ENCODE measurements at places on chromosomes 2 and 18.

GRCh38 chr2:4144731-4145130 is 441.4 kb downstream of the DCDC2C start:
- no peak for DNase-seq

GRCh38 chr18:24021505-24021904 is 7.0 kb downstream of the TTC39C start:
- DNase-seq, result no peak

DNA sequence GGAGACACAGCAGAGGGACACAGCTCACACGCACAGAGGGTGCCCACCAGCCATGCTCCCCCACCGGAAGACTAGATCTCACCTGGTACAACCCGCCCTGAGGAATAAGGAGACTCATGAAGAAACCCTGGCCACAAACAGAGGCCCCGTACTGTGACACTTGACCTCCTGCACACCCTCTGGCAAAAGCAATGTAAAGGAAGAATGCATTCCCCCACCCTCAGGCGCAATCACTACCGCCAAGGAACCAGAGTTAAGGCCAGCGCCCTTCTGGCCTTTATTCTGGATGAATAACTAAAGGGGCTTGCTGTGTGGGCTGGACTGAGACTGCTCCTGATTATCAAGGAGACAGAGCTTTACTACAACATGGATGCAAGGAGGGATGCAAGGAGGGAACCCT is 509.2 kb upstream of the SPHKAP start:
- no peak for DNase-seq

- peak; percentile 66 for DNase-seq
These were observed 103.6 kb upstream of the AGAP1 start for GRCh38 chr2:235390108-235390815.

- no peak for DNase-seq
These were observed 1583.4 kb upstream of the PIK3C3 start for GRCh38 chr18:40371673-40372072.

GRCh38 chr2:57796527-57796926 is 250.1 kb upstream of the VRK2 start:
- DNase-seq, result no peak

GRCh38 chr2:85405201-85406059 is 4.7 kb downstream of the CAPG start:
- DNase-seq, result peak; percentile 46

GRCh38 chr2:65076345-65076710 is 20.1 kb downstream of the CEP68 start:
- no peak for DNase-seq

DNA sequence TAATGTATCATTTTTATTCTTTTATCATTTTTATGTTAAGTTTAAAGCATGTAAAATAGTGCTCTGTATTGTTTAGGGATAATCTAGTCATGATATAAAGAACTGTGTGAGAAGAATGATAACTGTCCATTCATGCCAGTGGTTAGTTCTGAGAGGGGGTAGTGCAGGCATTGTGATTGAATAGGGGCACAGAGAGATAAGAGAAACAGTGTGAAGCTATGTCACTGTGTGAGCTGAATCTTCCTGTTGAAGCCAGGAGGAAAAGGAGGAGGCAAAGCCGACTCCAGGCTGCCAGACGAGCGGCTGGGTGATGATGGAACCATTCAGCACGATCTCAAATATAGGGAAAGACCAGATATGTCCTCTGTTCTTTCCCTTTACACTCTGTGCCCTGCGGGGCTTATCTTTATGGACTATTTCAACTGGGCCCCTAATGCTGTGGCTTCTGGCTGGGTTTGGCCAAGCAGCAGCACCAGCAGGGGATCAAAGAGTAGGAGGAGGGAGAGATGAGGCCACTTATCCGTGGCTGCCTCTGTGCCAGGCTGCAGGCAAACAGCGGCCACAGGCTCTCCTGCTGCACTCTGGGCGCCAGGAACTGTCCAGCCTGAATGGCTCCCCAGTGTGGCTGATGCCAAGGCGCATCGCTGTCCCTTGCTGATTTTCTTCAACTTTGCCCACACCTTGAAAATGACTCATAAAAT is 128.0 kb downstream of the SPP2 start:
- peak; percentile 14 for DNase-seq

- DNase-seq, result no peak
These were observed 57.7 kb downstream of the CIB4 start for GRCh38 chr2:26583381-26583911.

GRCh38 chr18:49701190-49701589 is 112.1 kb downstream of the ACAA2 start:
- no peak for DNase-seq

DNA sequence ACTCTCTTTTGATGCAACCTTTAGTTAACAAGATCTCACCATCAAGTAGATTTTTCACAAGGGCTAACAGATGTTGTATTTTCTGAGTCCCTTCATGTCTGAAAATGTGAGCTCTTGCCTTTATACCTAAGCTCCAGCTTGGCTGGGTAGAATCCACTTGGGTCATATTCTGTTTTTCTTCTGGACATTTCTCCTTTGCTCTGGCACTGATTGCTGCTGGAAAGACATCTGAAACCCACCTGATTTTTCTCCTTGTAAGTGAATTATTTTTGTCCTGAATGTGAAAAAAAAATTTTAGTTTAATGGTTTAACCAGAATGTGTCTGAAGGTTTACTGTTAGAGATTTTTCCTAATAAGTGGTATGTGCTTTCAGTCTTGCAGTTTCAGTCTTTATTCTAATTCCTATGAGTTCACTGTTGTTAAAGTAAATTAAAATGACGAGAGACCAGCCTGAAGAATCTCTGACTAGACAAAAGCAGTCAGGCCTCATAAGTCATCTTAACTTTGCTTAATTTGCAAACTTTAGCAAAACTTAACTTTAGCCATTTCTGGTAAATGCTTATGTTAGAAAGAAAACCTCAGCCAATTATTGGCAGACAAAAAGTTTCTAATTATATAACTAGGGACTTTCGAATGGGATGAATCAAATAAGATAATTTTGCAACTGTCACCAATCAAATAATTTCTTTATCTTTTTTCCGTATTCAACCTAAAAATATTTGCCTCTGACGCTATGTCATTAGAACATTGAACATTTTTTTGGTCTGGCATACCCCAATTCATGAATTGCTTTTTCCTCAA is 70.8 kb downstream of the ACAA2 start:
- DNase-seq, result no peak

GRCh38 chr18:3902676-3903075 is 452.7 kb downstream of the TGIF1 start:
- DNase-seq, result no peak

GRCh38 chr2:236343400-236344161 is 79.4 kb upstream of the ASB18 start:
- DNase-seq, result peak; percentile 78

DNA sequence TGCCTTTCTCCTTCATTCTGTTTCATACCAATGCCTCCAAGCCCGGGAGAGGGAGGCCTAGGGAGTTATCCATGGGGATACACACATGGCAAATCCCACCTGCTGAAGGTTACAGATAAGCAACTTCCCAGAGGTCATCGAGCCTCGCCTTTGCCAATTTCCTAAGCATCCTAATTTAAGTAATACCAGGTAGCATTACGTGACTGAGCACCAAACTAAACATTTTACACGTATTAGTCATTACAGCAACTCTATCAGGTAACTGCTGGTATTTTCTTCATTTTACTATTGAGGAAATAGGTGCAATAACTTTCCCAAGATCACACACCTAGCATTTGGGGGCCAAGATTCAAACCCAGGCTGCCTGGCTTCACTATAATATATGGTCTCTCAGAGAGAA is 30.1 kb upstream of the BZW1 start:
- DNase-seq, result no peak

DNA sequence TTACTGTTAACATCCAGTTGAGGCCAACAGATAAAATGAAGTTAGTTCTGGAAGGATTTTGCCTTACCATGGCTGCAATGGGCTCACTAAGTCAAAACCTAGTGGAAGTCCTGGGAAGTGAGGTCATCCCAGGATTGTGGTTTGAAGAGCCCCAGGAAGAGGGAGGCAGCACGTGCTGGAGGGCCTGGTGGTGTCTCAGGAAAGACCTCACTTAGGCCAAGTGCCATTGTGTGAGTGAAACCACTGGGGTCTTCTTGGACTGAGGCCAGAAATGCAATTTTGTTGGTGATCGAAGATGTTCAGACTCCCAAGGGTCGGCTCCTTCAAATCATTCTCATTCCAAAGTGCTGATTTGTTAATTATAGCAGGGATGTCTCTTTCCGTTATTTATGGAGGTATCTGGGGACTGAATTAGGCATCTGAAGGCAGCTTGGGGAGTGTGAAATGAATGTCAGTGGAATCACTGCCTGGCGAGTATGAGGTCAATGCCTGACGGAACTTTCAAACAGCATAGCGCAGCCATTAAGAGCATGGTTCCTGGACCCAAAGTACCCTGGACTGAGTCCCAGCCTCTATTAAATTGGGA is 60.0 kb downstream of the IL1R2 start:
- no peak for DNase-seq

DNA sequence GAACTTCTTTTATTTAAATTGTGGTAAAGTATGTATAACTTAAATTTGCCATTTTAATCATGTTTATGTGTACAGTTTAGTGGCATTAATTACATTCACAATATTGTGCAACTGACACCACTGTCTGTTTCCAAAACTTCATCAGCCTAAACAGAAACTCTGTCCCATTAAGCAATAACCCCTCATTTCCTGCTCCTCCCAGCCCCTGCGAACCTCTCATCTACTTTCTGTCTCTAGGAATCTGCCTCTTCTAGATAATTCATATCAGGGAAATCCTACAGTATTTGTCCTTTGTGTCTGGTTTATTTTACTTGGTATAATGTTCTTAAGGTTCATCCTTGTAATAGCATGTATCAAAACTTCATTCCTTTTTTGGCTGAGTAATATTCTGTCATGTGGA is 75.1 kb downstream of the BOLA3 start:
- DNase-seq, result no peak

DNA sequence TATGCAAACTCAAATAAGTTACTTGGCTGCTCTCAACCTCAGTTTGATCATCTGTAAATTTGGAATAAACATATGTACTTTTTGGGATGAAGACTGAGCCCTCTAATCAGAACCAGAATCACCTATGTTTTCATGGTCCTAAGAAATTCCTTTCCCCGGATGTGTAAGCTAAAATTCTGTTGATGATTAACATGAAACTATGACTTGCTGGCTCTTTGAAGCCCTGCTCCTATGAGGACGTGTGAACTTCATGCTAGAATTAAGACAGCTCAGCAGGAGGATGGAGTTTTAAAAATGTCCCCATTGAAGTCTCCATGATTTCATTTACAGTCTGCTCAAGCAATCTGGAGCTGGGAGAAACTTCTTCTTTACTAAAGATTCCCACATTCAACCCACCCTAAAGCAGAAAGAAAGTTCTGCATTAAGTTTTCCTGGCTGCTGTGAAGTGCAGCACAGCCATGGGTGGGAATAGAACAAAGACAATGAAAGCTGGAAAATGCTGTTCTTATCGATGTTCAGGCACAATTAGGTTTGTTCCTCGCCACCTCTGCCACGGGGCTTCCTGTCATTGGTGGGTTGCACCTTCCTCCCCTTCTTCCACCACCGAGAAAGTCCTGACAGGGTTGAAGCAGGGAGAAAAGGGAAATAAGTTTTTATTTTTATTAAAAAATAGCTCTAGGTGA is 50.9 kb downstream of the ADCYAP1 start:
- no peak for DNase-seq

DNA sequence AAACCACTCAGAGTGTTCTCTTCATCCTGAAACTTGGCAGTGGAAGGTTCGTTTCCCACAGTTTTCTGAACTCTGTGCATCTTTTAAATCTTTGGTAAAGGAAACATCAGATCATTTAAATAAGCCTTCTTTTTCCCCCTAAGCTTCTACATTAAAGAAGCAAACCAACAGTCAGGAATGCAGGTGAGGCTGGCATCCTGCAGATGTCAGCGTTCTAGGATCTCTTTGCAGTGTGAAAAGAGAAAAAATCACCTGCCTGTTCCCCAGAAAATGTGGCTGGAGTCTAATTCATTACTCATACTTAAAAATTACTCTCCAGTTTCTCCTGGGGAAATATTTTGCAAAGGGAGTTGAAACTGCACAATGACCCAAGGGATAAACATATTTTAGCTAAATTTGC is 64.5 kb upstream of the ZCCHC2 start:
- no peak for DNase-seq

GRCh38 chr18:56305583-56305982 is 332.8 kb downstream of the TXNL1 start:
- no peak for DNase-seq

DNA sequence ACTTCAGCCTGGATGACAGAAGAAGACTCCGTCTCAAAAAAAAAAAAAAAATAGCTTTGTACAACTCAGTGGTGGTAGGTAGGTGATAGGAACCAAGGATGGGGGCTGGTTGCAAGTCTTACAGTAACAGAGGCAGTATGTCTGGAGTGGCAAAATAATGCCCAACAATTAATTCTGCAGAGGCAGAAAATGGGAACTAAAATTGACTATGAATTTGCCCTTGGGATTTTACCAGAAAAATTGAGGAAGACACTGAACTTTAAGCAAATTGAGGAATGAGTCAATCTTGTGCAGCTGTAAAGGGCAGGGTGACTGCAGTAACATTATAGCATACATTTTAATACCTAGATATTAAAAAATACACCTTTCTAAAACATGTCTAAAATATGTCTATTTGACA is 292.1 kb upstream of the FBXO11 start:
- DNase-seq, result no peak

- DNase-seq, result no peak
These were observed 32.6 kb upstream of the E2F6 start for GRCh38 chr2:11498543-11499034.

DNA sequence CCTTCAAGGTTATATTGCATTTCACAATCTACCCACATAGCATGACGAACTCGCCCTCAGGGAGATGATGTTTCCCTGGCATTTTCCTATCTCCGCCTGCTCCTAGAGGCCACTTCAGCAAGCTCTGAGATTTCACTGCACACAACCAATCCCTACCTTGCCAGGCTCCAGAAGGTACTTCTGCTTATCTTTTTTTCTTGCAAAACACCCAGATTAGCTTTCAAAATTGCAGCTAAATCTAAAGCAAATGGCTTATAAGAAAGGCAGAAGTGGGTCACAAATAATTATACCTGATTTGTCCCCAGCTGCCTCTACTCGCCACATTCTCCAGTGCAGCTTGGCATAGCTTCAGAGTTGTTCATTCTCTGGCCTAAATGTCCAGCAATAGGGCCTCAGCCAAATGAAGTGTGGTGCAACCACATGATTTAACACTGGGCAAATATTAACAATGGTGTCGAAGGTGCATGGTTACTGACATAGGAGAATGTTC is 32.4 kb upstream of the MRPL19 start:
- peak; percentile 34 for DNase-seq

- DNase-seq, result no peak
These were observed 407.2 kb upstream of the NETO1 start for GRCh38 chr18:73274812-73275621.

GRCh38 chr2:218785103-218785502 is 3.2 kb downstream of the CYP27A1 start:
- DNase-seq, result peak; percentile 74

GRCh38 chr2:190184460-190184859 is 121.9 kb upstream of the MSTN start:
- DNase-seq, result no peak

GRCh38 chr2:11379558-11379957 is 35.1 kb upstream of the ROCK2 start:
- no peak for DNase-seq

- DNase-seq, result no peak
These were observed 573.5 kb upstream of the SETBP1 start for GRCh38 chr18:44107187-44107586.

- no peak for DNase-seq
These were observed 83.3 kb downstream of the ICOS start for GRCh38 chr2:204019572-204020501.
